ENCODE measurements at places on chromosomes 13 and 19.

DNA sequence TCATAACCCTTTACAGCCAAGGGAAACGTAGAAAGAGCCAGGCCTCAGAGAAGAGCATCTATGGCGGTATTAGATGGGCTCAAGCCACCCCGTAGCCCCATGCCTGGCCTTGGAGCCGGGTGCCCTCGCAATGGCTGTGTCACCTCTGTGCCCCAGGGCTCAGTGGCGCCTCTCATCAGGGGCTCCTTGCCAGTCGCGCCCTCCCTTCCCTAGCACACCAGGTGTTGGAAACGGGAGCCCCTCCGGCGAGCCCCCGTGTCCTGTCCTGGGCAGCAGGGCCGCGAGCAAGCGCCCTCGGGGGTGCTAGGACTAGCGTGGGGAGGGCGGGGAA lies 453 bp downstream of the ZNF256 start:
- DNase-seq, result no peak

- DNase-seq, result no peak
Measured at GRCh38 chr13:111210091-111210490, 95.0 kb downstream of the ARHGEF7 start.

- DNase-seq, result no peak
Measured at GRCh38 chr13:80972857-80973478, 632.0 kb upstream of the SPRY2 start.

GRCh38 chr19:45195764-45196163 lies 17.2 kb downstream of the BLOC1S3 start:
- DNase-seq, result no peak

DNA sequence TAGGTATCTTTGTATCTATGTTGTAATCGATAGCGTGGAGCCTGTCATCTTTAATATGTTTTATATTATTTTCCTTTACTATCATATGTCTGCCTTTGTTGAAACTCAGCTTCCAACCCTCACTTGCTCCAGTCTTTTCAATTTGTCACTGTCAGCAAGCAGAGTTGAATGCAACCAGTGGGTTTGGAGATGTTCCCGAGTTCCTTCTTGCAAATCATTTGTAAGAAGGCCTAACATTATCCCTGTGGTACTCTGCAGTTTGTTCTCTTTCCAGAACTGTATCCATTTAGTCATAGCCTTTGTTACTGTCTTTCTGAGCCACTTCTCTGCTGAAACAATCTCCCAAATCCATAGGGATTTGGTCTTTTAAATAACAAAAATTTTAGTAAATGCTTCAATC lies 41.8 kb downstream of the RNASEH2B start:
- no peak for DNase-seq

GRCh38 chr19:53916004-53916403 lies 6.9 kb downstream of the CACNG7 start:
- no peak for DNase-seq

DNA sequence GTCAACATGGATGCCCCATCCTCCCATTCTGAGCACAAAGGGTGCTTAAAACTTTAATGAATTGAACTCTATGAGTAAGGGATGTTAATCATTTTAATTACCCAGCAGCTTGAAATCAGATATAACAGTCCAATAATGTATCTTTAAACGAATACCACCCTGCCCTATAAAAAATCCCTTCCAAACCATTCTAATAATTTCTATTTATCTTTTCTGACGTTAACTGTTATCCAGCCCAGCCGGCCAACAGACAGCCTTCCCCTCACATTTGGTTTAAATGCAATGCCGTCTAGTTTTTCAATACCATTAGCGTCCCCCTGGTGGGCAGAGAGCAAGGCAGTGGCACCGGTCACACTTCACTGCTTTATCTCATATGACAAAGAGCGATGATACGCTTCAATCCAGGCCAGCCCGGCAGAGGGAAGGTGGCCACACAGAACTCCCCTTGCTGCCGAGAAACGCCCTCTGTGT lies 402.2 kb upstream of the ZNF507 start:
- DNase-seq, result no peak

DNA sequence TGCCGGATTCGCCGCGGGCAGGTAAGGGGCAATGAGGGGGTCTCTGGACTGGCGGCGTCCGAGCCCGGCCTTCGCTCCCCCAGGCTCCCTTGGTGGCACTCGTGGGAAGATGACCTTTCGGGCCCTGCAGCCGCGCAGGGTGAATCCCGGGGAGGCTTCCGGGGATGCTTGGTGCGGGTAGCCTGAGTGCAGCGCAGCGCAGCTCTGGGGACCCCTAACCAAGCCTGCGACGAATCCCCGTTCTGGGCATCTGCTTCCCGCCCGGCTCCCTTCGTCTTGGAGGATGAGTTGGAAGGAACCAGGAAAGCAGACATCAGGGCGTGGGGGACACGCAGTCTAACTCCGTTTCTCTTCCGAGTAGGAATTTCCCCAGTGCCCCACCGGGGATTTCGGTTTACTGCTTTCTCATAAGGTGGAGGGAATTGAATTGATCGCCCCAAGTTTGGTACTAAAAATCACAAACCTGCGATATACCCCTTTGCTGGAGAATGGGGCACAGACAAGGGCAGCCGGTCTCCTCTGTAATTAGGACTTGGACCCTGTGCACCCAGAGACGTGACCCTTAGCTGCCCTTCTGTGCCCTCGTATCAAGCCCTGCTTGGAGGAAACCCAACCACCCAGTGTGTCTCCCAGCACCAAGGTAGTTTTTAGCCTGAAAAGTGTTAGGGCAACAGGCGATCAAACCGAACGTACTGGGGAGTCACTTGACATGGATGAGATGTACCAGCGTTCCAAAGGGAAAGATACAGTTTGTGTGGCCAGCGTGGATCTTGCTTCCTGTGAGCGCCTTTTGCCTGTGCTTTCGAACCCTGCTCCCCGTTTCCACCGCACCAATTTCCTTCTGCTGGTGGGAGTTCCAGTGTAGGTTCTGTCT lies 1.0 kb downstream of the GPC5 start:
- no peak for DNase-seq

GRCh38 chr19:16887353-16888265 lies 1.2 kb upstream of the F2RL3 start:
- DNase-seq, result no peak

DNA sequence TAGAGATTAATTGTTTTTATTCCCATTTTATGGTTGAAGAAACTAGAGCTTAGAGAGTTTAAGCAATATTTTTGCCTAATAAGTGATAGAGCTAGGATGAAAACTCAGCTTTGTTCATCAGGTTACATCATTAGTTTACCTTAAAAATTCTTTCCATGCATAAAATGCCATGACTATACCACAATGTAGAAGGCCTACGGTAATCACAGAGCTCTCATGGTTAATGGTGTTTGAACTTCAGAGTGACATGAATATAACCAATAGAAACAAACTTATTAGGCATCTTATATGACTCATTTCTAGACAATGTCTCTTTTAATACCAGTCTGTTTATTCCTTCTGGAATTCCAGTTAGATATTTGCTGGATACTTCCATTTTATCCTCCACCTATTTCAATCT lies 78.5 kb downstream of the FGF9 start:
- DNase-seq, result no peak

- DNase-seq, result no peak
Measured at GRCh38 chr13:110950819-110951570, 36.1 kb upstream of the ANKRD10 start.

GRCh38 chr13:99316657-99317256 lies 9.6 kb upstream of the GPR183 start:
- DNase-seq, result no peak

DNA sequence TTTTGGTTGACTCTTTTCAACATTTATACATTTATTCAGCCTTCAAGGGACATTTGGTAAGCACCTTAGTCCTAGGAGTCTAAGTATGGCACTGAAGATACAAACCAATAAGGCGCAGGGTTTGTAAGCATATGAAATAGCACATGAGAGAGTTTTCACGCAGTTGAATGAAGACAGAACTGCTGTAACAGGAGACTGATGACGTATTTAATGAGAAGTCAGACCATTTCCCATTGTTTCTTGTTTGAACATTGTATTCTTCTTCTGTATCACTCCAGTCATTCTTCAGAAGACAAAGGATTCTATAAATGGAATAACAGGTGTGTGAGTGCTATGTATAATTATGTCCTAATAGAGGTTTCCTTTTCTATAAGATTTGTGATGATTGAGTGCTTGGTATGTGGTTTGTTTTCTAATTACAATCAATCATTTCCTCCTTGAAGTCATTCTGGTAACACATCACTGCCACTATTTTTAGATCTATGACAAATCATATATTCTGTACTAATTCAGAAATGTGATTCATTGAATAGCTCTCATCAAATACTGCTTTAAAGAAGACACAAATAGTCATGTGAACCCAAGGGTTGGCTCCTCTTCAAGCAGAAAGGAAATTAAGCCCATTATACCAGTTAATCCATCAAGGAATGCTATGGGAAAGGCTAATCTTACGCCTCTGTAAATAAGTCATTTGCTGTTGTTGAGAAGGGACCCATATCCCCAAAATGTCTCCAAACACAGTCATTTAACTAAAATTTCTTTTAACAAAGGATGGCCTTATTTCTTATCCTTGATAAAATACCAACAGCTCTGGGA lies 222.8 kb upstream of the NBEA start:
- no peak for DNase-seq

All from smooth muscle cell of the brain vasculature (primary cell).